ENCODE measurements at places on chromosomes 7 and 10.

GRCh38 chr7:77538281-77539212 is 1.5 kb downstream of the PTPN12 start:
- no peak for DNase-seq

DNA sequence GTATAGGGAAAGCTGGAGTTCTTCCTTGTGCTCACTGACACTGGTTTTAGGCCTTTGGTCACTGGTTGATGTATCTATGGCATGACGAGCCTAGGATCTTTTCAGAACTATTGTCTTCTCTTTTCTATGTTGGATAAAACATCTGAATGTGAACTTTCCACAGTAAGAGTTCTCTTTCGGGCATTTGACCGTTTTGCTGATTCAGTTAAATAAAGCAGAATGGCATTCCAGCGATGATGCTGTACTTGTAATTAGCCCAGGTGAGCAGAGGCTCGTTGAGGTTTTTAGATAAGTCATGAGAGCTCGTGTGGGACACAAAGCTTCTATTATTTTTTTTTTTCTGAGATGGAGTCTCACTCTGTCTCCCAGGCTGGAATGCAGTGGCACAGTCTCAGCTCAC is 160.2 kb upstream of the DPP6 start:
- DNase-seq: no peak

DNA sequence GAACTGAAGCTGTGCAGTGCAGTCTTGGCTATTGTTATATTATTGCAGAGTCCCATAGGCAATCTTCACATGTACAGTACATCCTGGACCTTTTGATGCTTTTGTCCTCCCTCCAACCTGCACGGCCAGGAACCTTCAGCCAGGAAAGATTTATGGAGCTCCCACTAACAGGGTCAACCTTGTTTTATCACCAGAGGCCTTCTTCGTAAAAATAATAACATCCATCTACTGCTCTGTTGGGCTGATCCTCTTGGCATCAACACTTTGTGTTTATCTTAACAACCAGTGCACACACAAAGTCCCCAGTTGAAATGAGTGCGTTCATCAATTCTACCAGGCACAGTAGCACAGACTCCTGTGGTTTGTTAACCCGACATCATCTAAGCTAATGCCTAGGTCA is 72.4 kb downstream of the AGMO start:
- no peak for DNase-seq

GRCh38 chr7:116329686-116330503 is 119.6 kb downstream of the TES start:
- no peak for DNase-seq

GRCh38 chr7:156220701-156221100 is 408.4 kb upstream of the SHH start:
- no peak for DNase-seq

DNA sequence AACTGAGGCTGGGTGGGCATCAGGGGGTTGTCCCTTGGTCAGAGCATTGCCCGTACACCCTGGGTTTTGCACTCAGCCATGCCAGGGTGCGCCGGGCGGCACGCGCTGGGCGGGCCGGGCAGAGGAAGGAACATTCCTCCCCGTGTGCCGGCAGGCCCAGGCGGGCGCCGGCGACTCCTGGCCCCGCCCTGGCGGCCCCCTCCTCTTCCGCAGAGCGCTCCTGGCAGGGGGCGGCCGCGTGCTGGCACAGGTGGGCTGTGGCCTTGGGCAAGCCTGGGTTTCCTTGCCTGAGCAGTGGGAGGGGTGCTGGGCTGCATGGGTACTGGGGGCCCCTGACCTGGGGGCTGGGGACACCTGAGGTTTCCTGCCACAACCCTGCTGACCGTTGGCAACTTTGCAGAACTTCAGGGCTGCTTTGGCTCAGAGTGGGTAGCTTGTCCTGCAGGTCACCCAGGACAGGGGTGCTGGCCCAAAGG is 3.9 kb downstream of the LFNG start:
- DNase-seq: no peak

GRCh38 chr7:142498364-142498763 is 240.5 kb upstream of the PRSS58 start:
- no peak for DNase-seq

DNA sequence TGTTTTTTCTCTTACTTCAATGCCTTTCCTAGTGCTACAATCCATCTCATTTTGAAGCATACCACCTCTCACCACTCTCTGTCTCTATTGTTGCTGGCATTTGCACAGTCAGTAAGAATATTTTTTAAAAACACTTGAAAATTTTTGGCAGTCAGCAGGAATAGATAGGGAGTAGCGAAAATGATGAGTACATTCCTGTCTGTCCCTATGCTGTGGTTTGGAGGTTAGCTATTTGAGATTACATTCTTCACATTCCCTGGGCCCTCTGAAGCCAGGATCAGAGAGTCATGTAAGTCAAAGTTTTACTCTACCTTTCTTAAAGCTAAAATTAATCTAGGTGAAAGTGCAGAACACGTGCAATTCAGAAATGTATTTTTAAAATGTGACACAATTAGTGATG is 53.0 kb upstream of the MAGI2 start:
- DNase-seq: no peak

- no peak for DNase-seq
Measured at GRCh38 chr7:12423355-12423996, 19.8 kb upstream of the VWDE start.

- no peak for DNase-seq
Measured at GRCh38 chr10:114045136-114046086, 1.7 kb downstream of the ADRB1 start.

DNA sequence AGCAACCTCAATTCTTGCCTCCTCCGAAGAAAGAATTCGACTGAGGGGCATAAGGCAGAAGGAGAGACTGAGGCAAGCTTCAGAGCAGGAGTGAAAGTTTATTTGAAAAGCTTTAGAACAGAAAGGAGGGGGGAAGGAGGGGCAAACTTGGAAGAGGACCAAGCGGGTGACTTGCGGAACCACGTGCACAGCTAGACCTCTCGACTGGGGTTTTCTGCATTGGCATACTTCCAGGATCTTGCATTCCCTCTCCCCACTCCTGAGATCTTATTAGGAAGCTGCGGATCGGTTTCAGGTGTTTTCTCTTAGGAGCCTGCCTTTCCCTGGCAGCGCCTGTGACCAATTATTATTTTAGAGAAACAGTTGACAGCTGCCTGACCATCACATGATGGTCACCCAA is 20.3 kb upstream of the CPXM2 start:
- no peak for DNase-seq

- peak; percentile 63 for DNase-seq
Measured at GRCh38 chr10:43409385-43410109, 561 bp upstream of the HNRNPF start.

DNA sequence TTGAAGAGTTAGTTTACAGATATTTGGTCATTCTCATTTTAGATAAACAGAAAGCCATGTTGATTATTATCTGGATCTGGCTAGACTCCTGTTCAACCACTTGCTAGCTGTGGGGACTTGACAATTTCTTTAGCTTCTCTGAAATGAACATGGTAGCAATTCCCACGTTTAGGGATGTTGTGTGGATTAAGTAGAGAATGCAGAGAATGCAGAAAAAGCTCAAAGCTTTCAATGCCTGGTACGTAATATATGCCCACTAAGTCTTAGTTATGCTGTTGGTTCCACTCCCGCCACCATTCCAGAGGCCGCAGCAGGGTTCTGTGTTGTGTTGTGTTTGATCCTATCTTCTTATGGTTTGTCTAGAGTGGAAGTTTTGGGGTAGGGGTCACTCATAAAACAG is 39.2 kb upstream of the RPA3 start:
- no peak for DNase-seq

GRCh38 chr7:129264534-129264933 is 39.7 kb downstream of the AHCYL2 start:
- no peak for DNase-seq

DNA sequence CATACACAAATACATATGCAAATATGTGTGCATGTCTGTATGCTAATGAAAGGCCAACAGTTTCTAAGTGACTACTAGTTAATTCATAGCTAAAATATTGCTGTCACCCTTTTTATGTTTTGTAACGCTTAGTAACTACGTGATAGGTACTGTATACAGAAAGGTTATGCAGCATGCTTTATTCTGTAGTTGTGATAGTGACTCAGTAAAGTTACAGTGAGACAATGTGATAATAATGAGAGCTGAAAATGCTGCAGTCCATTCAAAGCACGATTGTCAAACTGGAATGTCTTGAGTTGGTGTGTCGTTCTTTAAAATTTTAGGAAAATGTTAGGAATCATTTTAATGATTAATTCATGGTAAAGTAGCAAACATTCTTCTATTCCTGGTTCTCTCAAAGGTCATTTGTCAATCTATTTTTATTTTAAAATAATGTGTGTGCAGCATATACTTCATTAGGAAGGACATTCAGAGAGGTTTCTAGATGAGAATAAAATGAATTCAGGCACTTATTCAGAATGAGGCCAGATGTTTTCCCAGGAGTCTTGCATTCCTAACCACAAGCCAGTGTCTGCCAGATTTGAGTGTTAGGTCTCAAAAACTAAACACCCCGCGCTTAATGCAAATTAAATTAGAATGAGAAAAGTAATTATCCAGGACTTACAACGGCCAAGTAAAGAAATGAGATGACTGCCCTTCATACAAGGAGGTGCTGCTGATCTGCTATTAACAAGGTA is 408.8 kb upstream of the FZD8 start:
- DNase-seq: no peak

- DNase-seq: no peak
Measured at GRCh38 chr10:1597370-1598146, 139.8 kb downstream of the ADARB2 start.

DNA sequence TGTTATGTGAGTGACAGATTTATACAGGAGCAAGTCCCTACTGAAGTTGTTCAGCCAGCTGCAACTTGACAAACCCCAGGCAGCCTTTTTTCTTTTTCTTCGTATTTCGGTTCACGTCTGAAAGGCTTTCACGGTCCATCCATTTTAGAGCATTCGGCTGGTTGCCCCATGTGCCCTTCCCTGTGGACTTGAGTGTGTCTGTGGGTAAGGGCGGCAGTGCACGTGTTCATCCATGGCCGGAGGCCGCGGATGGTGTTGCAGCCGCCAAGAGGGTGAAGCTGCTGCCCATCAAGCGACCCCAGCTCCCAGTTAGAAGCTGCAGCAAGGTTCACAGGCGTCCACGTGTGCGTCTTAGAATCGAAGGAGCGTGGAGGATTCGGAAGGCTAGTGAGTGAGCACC is 35.9 kb downstream of the PPP2R2D start:
- no peak for DNase-seq

GRCh38 chr10:88896994-88897853 is 17.2 kb downstream of the STAMBPL1 start:
- DNase-seq: no peak

GRCh38 chr7:128263420-128263819 is 22.3 kb downstream of the LEP start:
- DNase-seq: no peak

DNA sequence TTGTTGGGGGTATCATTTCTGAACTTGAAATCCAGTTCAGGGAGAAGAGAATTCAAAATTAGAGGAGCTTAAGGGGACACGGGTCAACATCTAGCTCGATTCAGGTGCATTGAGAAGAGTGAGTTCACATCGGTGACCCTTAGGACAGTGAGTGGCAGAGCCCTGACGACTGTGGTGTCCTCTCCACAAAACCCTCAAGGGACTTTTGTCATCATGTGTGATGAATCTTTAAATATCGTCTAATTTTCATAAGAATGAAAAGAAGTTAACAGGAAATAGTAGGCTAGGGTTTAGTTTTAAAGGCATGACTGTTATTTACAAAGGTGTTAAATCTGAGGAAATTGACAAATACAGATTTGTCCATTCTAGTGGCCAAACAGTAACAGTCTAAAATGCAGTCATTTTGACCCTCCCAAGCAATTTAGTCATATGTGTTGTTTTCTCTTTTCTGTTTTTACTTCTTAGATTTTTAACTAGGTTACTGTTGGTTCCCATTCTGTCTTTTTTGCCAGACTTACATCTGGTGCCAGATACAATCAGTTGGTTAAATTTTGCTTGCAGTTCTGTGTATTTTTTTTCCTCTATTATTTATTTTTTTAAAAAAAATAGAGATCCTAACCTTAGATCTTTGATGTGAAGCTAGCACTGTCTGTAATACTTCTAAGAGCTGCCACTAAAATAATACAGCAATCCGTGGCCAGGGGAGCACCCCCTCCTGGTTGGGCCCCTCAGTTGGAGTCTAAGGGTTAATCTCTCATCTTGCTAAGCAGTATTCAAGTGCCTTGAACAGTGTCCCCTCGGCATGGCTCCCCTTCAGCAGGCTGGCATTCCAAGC is 34.9 kb upstream of the SH2B2 start:
- DNase-seq: no peak

GRCh38 chr10:130045801-130046321 is 64.8 kb downstream of the C10orf143 start:
- no peak for DNase-seq

DNA sequence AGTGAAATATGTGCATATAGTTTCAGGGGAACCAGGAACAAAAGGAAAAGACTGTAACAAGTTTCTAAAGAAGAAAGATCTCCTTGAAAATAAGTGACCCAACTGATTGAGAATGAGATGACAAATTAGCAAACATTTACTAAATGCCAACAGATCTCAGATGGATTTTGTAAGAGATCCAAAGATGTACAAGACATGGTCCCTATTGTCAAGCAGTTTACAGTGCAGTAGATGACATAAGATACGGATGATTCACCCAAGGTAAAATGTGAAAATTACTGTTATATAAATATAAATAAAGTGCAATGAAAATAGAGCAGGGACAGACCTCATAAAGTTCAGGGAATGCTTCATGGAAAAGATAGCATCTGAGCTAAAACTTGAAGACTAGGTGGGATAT is 121.5 kb upstream of the FZD1 start:
- DNase-seq: no peak

GRCh38 chr10:92849576-92850090 is 1.3 kb downstream of the EXOC6 start:
- no peak for DNase-seq

GRCh38 chr7:123747620-123748141 is 1.1 kb downstream of the WASL start:
- DNase-seq: peak; percentile 24

GRCh38 chr7:103059471-103059870 is 15.1 kb downstream of the FBXL13 start:
- no peak for DNase-seq

- DNase-seq: no peak
Measured at GRCh38 chr10:71534568-71535194, 138.0 kb downstream of the CDH23 start.

DNA sequence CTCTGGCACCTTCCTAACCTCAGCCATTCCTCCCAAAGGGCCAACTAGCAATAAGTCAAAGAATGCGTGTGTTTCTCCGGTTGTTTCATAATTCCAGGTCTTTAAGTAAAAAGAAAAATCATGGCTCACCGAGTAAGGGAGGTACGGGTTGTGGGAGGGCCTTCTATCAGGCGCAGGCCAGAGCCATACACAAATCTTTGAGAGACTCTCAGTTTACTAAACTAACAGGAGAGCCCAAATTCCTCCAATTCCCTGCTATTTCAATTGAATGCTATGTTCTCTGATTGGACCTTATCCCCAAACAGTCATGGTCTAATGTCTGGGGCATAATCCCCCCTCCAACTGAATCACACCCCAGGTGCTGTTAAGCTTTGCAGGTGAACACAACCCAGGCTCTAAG is 26.2 kb upstream of the SLF2 start:
- DNase-seq: no peak

- DNase-seq: no peak
Measured at GRCh38 chr7:5692112-5692844, 89.2 kb downstream of the RNF216 start.
